ENCODE measurements at places on chromosomes 11 and 22.

DNA sequence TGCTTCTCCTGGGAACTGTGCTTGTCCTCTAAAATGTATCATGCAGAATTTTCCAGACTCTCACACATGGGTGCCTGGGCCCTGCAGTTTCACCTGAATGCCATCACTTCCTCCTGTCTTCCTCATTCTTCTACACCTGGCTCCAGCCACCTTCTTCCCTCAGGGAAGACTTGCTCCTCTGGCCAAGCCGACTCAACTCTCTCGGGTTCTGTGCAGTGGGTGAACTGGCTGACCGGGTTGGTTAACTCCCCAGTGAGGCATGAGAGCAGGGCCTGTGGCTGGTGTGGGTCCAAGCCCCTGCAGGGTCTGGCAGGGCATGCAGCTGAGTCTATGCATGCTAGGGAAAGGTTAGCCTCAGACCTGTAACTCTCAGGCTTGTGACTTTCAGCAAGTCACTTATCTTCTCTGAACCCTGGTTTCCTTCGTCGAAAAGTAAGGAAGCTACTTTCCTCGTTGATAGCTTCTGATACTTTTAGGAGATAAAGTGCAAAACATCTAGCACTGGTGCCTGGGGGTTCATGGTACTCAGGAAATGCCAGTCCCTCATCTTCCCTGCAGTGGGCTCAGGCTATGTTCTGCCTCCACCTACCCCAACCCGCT is 11.9 kb downstream of the CD82 start:
- DNase-seq: no peak

- no peak for DNase-seq
Measured at GRCh38 chr11:117299351-117300282, 8.5 kb downstream of the BACE1-AS start.

DNA sequence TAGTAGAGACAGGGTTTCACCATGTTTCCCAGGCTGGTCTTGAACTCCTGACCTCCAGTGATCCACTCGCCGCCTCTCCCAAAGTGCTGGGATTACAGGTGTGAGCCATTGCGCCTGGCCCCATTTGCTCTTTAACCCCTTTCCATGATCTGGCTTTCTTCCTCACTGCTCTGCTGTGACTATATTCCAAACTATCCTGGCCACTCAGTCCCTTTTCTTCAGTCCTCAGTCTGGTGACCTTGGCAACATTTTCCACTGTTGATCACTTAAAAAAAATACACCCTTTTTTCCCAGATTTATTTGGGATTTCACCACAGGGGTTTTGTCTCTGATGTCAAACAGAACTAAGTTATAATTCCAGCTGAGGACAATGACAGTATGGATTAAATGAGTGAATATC is 24.5 kb downstream of the MMP20 start:
- peak; percentile 68 for DNase-seq

- DNase-seq: peak; percentile 49
Measured at GRCh38 chr22:40044870-40045834, 50.4 kb downstream of the FAM83F start.

- DNase-seq: no peak
Measured at GRCh38 chr22:27488456-27489177, 312.9 kb downstream of the MN1 start.

GRCh38 chr11:33869481-33870422 is 22.1 kb downstream of the LMO2 start:
- DNase-seq: peak; percentile 44

DNA sequence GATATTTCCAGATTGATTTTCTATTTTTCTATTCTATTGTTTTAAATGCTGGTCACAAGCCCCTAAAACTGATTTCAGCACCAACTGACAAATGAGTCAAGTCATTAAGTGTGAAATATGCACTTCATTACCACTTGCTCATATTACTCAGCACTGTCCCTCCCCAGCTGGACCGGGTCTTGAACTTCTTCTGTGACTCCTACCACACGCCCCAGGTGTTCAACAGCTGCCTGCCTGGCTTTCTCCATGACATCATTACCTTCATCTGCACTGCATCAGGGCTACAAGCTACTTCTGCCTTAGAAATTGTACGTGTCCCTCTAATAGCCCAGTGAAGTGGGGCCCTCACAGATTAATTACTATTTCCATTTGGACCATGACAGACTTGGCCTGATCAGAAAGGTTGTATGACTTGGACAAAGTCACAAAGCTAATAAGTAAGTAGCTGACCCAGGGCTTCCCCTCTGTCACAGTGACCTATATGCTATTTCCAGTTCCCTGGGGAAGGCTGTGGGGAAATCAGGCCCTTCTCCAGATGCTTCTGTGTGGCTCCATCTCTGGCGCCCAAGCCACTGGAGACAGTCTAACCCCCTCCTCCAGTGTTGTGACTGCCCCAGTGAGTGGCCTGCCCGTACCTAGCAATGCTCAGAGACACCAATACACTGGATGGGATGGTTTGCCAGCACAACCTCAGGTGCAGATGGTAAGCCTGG is 18.1 kb downstream of the TBC1D10A start:
- DNase-seq: no peak

GRCh38 chr11:95070471-95070870 is 3.8 kb downstream of the SRSF8 start:
- no peak for DNase-seq

DNA sequence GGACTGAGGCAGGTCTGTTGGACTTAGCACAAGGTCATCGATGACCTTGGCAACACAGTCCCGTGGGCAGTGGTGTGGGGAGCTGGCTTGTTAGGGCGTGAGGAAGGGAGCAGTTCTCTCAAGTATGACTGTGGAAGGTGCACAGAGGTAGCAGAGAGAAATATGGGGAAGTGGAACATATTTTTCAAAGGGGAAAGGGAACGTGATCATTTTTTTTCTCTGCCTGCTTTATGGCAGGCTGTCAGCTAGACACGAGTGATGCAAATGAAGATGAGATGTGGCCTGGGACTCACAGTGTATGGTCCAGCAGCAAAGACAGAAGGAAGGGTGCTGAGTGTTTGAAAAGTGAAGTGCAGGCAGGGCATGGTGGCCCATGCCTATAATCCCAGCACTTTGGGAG is 30.6 kb downstream of the ADAMTS8 start:
- no peak for DNase-seq

- no peak for DNase-seq
Measured at GRCh38 chr11:19426756-19427403, 186.1 kb upstream of the E2F8 start.

GRCh38 chr11:102064316-102064715 is 17.1 kb downstream of the CFAP300 start:
- no peak for DNase-seq

DNA sequence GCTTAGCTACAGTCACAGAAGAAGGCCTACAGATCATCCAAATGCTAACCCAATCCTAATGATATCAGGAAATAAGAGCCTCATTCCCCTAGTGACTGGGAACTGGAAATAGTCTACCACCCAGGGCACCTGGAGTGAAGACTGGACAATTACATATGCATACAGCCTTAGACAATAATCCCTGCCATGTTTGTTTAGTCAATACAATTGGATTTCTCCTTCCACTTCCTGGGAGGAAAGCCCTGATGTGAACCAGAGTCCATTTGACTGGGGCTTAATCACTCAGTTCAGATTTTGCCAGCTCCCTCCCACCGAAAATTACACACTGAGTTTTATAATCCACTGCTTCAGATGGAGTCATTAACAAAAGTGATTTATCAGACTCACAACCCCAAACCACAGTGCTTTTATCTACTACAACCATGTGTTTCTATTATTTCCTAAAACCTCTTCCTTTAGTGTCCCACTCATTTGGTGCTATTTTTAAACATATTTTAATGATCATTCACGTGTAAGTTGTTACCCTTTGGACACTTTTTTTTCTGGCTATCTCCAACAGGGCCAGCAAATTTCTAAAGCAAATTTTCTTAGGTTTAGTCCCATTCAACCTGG is 29.9 kb downstream of the CWF19L2 start:
- DNase-seq: no peak

- peak; percentile 28 for DNase-seq
Measured at GRCh38 chr22:27331526-27332281, 469.9 kb downstream of the MN1 start.

GRCh38 chr22:35470903-35471321 is 69.7 kb upstream of the RASD2 start:
- peak; percentile 54 for DNase-seq

DNA sequence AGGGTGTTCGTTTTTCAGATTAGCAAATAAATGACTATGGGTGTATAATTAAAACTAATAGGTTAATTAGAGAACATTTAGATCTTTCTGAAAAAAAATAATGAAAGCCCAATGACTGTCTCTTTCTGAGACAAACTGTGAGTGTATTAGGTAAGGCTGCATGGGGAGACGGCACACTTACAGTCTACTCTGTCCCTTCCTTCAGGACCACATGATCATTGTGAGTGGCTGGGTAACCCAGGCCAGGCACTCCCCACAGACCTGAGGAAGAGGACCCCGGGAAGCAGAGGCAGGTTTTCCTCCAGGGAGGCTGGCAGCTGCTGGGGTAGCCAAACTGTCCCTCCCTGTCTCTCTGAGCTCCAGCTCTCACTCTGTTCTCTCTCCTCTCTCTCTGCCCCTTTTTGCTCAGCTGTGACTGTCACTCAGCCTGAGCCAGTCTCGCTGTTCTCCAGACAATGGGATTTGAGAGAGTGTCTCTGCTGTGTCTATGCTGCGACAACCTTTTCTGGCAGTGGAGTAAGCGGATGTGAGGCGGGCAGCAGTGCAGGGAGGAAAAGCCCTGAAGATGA is 83.1 kb upstream of the NCAM1 start:
- DNase-seq: no peak

- DNase-seq: no peak
Measured at GRCh38 chr11:70761094-70761907, 363.0 kb downstream of the CTTN start.

- peak; percentile 60 for DNase-seq
Measured at GRCh38 chr11:73946798-73947458, 3.9 kb upstream of the DNAJB13 start.

DNA sequence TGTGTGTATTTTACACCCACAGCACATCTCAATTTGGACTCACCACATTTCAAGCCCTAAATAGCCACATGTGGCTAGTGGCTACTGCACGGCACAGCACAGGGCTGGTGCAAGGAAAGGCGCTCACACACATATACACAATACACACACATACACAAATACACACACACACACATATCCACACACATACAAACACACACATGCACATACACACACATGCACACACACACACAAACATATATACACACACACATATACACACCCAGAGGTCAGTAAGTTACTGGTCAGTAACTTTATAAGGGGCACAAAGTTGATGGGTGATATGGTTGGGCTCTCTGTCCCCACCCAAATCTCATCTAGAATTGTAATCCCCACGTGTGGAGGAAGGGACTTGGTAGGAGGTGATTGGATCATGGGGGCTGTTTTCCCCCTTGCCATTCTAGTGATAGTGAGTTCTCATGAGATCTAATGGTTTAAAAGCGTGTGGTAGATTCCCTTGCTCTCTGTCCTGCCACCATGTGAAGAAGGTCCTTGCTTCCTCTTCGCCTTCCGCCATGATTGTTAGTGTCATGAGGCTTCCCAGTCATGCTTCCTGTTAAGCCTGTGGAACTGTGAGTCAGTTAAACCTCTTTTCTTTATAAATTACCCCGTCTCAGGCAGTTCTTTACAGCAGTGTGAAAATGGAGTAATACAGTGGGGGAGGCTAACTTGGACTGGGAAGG is 37.6 kb upstream of the DKK3 start:
- no peak for DNase-seq

- DNase-seq: no peak
Measured at GRCh38 chr11:121672630-121673487, 220.1 kb upstream of the SORL1-AS1 start.

GRCh38 chr11:6892400-6892799 is at the start of gene OR2D2:
Gene OR2D2 (minus strand): TSS chr11:6892500. CDS start chr11:6892500, 0 bp downstream.
- no peak for DNase-seq

DNA sequence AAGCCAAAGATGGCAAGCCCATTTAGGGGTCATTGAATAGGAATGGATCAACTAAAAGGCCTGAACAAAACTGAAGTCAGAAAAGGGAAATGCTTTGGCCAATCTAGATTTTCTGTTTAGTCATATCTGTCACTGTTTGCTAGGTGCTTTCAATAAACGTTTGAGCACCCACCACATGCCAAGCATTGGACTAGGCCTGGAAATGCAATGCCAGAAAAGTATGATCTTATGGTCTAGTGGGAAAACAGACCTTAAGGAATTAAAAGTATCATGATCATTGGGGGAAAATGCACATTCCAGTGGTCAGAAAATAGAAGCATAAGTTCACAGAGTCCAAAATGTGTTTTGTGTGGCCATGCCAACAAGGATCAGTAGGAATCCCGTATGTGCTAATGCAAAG is 76.8 kb upstream of the BIRC3 start:
- DNase-seq: peak; percentile 77

DNA sequence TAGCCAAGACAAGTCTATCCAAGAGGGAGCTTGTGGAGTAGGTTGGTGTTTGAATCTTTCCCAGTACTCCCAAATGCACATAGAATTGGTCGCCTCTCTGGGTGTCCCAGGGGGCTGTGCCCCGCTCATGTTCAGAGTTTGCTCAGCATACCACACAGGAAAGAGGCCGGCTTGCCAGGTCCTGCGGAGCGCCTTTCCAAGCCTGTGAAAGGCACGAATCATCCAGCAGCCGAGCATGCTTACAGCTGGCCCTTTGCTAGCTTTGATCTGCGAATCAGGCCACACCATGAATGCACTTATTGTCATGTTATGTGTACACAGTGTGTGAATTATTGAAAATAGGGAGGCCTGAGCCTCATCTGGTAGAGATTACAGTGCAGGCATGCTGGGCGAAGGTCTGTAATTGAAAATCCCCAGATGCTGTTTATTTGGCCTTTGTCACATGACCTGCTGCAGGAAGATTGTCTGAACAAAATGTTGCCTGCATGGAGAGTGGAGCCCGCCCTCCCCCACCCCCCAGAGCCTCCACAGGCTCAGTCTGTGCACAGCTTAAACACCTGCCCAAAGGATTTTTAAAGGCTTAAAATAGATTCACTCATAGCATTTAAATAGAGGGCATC is 163.3 kb upstream of the RASSF10 start:
- no peak for DNase-seq

DNA sequence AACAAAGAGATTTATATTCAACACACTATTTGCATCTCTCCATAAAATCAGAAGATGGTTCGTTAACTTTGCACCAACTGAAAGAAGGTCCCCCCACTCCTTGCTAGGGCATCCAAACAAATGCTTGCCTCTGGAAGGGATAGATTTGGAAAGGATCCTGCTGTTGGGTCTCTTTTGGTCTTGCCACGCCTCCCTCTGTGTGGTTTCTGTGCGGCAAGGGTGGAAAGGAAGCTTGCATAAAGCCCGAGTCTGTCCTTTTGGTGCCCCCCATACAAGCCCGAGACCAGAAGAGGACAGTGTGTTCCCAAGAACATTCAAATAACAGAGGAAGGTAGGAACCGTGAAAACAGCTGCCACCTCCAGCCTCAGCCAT is 15.1 kb downstream of the SCGB1A1 start:
- DNase-seq: no peak

DNA sequence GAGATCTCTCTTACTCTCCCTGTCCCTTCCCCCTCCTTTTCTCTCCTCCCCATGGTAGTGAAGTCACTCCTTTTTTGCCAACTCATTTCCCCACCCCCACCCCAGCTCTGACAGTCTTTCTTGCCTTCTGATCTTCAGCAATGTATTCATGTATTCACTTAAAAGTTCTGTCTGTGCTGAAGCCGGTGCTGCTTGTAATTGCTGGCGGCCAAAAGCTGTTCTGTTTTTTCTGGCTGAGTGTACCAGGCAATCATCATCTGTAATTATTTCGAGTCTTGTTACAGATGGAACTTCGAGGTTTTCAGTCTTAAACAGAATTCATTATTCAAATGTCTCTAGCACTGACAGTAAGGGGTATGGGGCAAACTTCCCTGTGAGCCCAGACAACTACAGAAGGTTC is 99.5 kb downstream of the SPATA19 start:
- DNase-seq: no peak

GRCh38 chr22:30447656-30448055 is 22.1 kb downstream of the MTFP1 start:
- no peak for DNase-seq

- peak; percentile 2 for DNase-seq
Measured at GRCh38 chr11:95545116-95545875, 244.3 kb downstream of the FAM76B start.

All from M059J (cell line).